ENCODE measurements at places on chromosomes 3 and 15.

- DNase-seq: no peak
These were observed 81.4 kb downstream of the FAM174B start for GRCh38 chr15:92574161-92574560.

DNA sequence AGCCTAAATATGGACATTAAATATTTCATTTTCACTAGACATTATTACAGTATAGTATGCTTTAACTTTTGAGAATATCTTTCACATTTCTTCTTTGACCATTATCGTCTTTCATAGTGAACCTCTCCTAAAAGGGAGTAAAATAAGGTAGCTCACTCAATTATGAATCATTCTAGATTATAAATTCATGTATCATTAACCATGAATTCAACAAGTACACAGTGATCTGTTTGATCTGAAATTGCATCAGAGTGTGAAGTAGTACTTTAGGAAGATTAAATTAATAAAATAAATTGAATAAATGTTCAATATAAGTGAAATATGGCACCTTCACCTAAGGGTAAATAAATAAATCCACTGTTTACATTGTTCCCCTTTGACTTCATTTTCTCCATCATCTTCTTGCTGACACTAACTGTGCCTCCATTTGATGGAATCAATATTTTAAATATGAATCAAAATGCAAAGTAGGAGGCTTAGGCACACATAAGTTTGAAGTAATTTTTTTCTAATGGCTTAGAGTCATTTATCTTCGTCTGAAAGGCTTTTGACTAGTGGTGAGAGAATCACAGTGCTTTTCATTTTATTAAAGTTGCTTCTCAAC is 174.1 kb upstream of the MDFIC2 start:
- DNase-seq: no peak

- DNase-seq: no peak
These were observed 220.9 kb upstream of the CTDSPL start for GRCh38 chr3:37640636-37641375.

DNA sequence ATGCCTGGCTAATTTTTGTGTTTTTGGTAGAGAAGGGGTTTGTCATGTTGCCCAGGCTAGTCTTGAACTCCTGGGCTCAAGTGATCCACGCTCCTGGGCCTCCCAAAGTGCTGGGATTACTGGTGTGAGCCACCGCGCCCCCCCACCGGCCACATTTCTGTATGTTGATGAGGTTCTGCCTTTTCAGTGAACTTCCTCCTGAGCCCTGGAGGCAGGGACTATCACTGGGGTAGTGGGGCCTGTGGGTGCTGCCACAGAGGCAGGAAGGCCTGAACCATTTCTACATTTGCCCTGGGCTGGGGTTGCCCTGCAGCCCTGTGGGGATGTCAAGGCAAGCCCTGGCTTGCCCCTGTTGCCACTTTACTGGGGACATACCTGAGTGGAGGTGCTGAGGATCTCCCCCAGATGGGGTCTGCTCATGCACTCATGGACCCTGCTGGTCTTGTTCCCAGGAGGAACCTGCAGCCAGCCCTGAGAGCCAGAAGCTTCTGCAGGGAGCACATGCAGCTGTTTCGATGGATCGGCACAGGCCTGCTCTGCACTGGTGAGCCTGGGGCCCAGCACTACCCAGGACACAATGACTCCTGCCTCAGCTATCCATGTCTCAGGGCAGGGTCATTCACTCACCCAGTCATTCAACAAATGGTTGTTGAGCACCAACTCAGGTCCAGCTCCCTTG is 5.7 kb downstream of the SLC28A1 start:
- no peak for DNase-seq

DNA sequence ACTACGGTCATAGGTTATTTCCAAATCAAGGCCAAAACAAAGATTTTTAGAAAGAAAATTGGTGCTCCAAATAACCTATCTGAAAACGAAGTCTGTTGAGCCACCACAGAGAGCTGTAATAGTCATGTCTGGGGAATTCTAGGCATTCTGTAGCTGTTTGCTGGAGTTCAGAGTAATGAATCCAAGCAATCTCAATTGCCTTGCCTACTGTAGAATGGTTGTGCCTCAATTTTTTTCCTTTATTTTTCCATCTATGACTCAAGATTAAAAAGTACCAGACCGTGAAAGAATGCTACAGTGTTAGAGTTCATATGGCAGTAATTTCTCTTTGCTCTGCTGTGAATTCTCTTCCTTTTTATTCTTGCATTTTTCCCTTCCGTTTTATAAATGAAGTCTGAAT is 1007.2 kb upstream of the ALCAM start:
- no peak for DNase-seq

DNA sequence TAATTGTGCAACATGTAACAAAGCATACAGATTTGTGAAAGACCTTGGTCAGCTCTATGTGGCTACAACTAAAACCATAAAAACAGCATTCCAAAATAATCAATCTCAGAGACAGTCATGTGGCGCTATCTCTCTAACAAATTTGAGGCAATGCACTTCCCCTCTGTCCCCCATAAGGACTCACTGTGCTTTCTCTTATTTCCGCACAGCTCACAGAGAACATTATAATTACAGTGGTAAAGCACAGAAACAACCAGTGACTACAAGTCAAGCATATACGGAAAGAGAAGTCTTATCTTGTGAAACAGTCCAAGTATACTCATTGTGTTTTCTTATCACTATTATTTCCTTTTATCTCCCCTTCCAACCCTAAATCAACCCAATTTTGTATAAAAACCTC is 64.3 kb downstream of the RYK start:
- DNase-seq: no peak

DNA sequence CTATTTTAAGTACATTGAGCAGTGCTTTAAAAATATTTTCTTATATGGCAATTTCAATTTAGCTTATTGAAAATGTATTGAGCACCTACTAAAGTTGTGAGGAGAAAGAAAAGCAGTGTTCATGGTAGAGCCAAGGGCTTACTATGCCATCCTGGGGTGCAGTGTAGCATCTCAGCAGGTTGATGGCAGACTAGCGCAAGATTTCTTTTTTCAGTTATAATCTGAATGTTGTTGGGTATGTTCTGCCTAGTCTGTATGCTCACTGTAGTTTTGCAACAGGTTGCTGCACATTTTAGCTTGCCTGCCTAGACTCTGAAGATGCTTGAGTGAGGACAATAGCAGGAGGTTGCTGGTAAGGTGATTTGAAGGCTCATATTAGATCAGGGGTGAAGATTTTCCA is 103.1 kb upstream of the UNC13C start:
- DNase-seq: no peak

GRCh38 chr3:73255609-73256029 is 194.2 kb downstream of the EBLN2 start:
- DNase-seq: no peak

DNA sequence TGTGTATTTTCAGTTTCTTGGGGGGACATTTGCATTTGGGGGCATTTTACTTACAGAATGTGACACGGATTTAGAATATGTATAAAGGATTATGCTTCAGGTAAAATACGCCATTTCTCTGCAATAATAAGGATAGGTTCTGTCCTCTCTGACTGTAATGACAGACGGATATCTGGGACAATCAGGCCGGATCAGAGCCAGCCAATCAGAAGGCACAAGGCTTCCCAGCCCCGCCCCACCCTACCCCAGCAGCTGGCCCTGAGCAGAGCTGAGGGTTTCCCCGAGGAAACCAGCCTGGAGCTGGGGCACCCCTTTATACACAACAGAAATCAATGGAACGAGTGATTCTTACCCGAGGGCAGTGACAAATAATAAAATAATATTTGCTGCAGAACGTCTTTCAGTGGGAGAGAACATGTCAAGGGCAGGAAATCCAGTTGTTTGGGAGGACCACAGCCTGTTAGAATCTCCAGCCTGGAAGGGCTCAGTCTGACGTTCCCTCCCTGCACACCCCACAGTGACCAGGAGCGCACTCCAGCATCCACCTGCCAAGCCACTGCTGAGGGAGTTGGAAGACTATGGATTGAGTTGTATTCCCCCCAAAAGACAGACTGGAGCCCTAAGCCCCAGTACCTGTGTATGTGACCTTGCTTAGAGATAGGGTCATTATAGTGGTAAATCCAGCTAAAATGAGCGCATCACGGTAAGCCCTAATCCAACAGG is 30.3 kb upstream of the SEC13 start:
- DNase-seq: no peak

- DNase-seq: no peak
These were observed 203.3 kb upstream of the LMCD1 start for GRCh38 chr3:8298021-8298954.

GRCh38 chr3:154224866-154225265 is 99.4 kb downstream of the DHX36 start:
- DNase-seq: no peak

- DNase-seq: no peak
These were observed 5.9 kb upstream of the ABHD10 start for GRCh38 chr3:111972891-111973290.

DNA sequence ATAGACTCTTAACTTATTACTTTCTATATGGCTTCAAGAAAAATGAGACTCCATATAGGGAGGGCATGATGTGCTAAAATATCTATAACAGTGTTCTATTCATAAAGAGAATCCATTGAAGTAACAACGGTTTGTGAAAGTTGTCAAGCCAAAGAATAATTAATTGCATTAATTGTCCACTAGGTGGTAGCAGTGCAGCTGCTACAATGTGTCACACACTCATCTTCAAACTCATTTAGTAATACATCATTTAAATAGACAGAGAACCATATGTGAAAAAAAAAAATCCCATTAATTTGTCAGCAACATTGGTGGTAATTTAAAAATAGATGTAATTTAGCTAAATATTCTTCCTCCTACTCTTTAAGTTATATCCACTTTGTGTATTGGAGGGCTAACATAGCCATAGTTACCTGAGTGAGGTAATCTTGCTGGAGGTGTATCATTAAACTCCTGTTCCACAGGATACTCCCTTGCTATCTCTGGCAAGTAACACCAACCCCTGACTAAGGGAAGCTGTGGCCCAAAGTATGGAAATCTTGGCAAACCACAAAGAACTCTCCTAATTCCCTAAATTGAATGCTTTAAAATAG is 3.7 kb upstream of the CPA3 start:
- peak; percentile 49 for DNase-seq

DNA sequence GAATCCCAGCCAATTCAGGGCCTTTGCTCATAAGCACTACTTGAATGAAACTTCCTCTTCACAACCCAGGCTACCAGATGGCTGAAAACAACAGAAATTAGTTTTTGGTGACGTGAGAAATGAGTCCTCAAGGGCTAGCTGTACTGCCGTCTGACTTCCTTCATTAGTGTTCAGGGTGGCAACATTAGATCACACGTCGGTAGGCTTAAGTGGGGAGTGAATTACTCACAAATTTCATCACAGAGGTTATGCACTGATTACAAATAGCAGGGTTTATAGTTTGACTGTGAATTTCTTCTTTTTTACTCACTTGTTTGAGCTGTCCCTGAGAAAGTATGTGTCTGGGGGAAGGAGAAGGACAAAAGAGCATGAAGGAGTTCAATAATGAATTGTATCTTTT is 397.2 kb downstream of the GAP43 start:
- no peak for DNase-seq

DNA sequence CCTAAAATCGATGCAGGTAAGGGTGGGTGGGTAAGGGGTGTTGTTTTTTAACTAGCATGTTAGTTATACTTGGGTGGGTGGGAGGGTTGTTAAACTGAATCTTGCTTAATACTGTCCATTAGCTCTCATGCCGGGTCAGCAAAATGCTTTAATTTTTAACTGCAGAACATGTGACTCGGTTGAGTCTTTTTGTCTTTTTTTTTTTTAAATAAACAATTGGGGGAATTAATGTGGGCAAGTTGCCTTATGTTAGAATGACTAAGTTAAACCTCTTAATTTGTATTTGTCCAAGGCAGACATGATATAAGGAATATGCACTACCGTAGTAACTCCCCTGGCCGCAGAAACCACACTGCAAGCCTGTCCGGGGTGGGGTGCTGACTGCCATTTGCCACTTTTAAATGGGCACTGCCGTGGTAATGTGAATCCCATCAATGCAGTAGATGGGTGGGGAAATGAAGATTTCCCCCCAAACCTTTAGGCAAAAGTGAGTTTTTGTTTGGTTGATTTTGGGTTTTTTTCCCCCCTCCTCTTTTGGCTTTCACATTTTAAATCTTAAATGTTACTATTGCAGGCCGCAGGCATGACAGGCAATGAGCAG is 54.3 kb upstream of the CCR4 start:
- DNase-seq: no peak

DNA sequence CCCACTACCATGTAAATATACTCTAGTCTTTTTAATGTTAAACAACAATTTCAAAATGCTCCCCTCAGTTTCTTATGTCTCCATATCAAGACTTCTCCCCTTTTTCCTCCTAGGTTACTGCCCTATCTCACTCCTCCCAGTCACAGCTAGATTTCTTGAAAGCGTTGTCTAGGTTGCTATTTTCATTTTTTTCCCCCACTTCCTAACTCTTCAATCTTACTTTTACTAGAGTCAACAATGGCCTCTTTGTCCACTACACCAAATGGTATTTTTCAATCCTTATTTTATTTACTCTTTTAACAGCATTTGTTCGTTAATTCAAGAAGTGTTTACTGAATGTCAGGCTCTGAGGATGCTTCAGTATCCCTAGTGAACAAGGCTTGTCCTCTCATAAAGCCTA is 84.4 kb downstream of the VPS8 start:
- DNase-seq: no peak

DNA sequence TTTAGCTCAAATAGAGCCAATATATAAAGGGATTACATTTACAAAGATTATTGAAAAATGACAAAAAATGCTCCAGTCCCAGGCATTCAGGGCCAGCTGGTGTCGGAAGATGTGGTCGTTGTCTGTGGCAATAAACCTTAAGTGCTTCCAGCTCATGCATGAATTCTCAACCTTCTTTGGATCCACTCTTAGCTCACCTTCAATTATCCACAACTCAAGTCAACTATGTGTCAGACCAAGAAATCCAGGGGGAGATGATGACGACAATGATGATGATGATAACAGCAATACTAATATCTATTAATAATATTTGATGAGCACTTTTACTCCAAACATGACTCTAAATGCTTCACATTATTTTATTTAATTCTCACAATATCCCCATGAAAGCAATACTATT is 53.6 kb upstream of the PXYLP1 start:
- no peak for DNase-seq

Data from GM10248 (cell line).